ENCODE measurements at places on chromosomes 12 and 14. TPM values are rescaled to one million over a fixed set of nuclear protein-coding genes. Genes with fewer than 3 reads are reported as not detected.

DNA sequence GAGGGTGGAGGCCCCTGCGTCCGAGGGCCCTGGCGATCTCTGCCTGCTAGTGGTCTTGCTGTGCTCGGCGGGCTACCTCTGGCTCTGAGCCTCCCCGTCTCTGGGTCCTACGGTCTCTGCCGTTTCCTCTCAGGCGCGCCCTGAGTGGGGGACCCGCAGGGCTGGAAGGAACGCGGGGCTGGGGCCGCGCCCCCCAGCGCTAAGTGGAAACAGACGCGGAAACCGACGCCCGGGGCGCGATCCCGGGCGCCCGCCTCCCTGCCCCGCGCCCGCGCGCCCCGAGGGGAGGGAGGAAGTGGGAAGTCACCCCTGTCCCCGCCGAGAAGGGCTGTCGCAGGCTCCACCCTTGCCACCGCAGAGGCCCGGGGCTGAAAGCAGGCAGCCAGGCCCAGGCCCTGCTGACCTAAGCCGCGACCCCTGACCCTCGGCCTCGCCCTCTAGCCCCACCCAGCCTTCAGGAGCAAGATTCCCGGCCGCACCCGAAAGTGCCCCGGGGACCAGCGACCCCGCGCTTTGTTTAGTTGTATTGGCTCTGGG is 831 bp downstream of the CRIP1 start:
- no peaks in the 10 kb centered on the region for H3K27me3 ChIP-seq
- no peak for DNase-seq
- H3K36me3 ChIP-seq, result no peaks in the 10 kb centered on the region
- peak overlapping the region; percentile 82 for H3K4me3 ChIP-seq
- peaks cover 92% of the 10 kb centered on the region for H3K4me1 ChIP-seq
- H3K27ac ChIP-seq, result peak overlapping the region; percentile 90

- H3K4me3 ChIP-seq, result no peak overlapping the region
- no peaks in the 10 kb centered on the region for H3K36me3 ChIP-seq
- no peak for DNase-seq
- no peaks in the 10 kb centered on the region for H3K27me3 ChIP-seq
Observed at GRCh38 chr12:25819691-25820090, 138.8 kb upstream of the RASSF8 start.

DNA sequence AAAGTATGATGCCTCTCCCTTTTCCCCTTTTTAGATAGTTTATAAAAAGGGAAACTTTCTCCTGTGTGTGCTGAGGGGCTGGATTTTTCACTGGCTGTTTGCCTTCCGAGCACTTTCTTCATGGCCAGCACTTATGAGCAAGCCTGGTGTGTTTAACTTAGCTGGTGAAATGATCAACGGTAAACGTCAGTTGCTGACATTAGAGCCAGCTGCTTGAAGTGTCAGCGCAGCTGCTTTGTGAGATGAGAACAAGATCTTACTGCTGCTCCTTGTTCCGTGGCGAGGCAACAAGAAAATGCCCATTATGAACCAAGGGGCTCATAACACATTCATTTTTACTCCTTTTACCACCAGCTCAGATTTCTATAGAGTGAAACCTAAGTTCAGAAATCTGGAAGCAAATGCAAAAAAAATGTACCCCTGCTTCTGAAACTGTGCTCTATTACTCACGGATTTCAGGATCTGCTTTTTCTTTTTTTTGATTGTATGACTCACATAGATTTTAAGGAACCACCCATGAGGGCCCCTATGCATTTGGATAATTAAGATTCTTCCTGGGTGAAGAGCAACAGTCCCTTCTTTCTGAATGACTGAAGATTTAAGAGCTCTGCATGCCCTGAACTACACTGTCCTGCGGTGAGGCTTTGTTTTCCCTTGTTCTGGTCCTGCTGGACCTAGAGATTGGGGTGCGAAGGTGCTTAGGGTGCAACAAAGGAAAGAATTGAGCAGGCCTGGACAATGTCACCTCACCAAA is 74.3 kb upstream of the CPM start:
- no peak for DNase-seq
- H3K4me3 ChIP-seq, result peak overlapping the region; percentile 3
- H3K27ac ChIP-seq, result peak overlapping the region; percentile 78
- no peaks in the 10 kb centered on the region for H3K36me3 ChIP-seq
- no peaks in the 10 kb centered on the region for H3K27me3 ChIP-seq

DNA sequence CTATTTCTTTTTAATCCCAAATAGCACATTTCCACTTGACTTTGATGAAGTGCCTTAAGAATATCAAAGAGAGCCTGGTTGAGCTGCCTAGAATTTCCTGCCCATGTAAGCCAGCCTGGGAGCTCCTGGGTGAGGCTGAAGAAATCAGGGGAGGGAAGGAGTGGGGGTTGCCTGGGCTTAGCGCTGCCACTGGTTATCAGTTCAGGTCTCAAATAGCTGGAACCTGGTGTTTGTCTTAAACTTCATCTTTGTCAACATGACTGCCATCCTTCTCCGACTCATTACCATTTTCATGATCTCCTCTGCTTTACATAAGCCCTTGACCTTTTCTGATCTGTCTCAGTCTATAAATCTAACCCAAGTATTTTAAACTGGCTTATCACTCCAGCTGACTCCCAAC is 151.5 kb downstream of the TTC8 start:
- DNase-seq, result no peak
- no peak overlapping the region for H3K27ac ChIP-seq

GRCh38 chr12:109492371-109492770 is 14.9 kb downstream of the UBE3B start:
- no peaks in the 10 kb centered on the region for H3K4me1 ChIP-seq
- H3K36me3 ChIP-seq, result peaks cover 88% of the 10 kb centered on the region
- DNase-seq, result no peak
- H3K27ac ChIP-seq, result no peak overlapping the region
- no peaks in the 10 kb centered on the region for H3K27me3 ChIP-seq

DNA sequence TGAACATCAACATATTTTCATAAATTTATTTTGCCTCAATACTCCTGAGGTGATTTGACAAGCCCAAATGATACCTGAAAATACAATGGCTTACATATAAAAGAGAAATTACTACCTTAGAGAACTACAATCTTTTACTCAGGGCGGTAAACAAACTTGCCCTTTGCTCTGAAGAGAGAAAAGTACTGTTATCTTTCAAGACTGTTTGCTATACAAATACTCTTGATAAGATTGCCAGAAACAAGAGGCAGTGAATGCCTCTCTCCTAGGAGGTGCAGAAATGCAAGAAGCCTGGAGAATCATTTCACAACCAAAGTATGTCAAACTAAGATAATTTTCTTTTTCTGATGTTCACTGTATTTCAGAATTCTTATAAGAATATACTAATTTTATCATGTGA is 160.3 kb downstream of the ALX1 start:
- no peak overlapping the region for H3K27ac ChIP-seq
- no peak overlapping the region for H3K4me3 ChIP-seq
- no peaks in the 10 kb centered on the region for H3K27me3 ChIP-seq
- no peaks in the 10 kb centered on the region for H3K36me3 ChIP-seq
- DNase-seq, result no peak
- H3K4me1 ChIP-seq, result no peaks in the 10 kb centered on the region

GRCh38 chr12:34336619-34337465 is 314.5 kb downstream of the ALG10 start:
- H3K36me3 ChIP-seq, result no peaks in the 10 kb centered on the region
- DNase-seq, result no peak
- no peaks in the 10 kb centered on the region for H3K4me1 ChIP-seq
- peaks cover 3% of the 10 kb centered on the region for H3K27me3 ChIP-seq

DNA sequence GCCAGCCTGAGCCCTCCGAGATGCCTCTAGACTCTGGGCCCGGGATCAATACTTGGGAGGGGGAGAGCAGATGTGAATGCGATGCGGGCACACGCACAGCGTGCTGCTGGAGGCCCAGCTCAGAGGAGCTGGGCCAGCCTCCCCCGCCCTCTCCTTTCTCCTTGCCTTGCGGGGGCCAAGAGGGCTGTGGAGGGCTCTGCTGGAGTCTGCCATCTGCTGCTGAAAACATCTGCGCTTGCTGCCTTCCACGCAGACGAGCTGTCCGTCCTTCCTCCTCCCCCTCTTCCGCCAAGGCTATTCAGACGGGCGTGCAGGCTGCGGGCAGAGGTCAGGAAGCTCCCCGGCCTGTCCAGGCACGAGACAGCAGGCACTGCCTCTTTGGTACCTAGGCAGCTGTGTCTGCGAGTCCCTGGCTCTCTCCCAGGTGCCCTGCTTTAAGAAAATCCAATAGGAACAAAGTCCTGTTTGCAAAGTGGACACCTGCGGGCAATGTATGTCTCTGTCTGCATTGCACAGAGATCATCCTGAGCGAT is 75.2 kb downstream of the SPRING1 start:
- H3K4me3 ChIP-seq, result no peak overlapping the region
- no peak for DNase-seq
- no peak overlapping the region for H3K27ac ChIP-seq

DNA sequence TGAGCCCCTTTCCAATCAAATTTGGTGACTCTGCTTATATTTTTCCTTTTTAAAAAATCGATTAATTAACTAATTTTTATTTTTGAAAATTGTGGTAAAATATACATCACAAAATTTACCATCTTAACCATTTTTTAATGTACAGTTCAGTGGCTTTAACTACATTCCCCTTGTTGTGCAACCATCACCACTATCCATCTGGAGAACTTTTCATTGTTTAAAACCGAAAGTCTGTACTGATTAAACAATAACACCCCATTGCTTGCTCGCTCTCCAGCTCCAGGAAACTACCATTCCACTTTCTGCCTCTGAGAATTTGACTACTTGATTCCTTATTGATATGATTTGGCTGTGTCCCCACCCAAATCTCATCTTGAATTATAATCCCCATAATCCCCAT is 283.4 kb downstream of the C12orf75 start:
- no peak overlapping the region for H3K4me3 ChIP-seq
- H3K27ac ChIP-seq, result no peak overlapping the region
- no peaks in the 10 kb centered on the region for H3K36me3 ChIP-seq
- no peaks in the 10 kb centered on the region for H3K4me1 ChIP-seq

GRCh38 chr12:3263939-3264922 is 187.1 kb downstream of the TSPAN9 start:
- no peaks in the 10 kb centered on the region for H3K4me1 ChIP-seq
- no peaks in the 10 kb centered on the region for H3K27me3 ChIP-seq
- peaks cover 5% of the 10 kb centered on the region for H3K36me3 ChIP-seq
- no peak overlapping the region for H3K4me3 ChIP-seq

DNA sequence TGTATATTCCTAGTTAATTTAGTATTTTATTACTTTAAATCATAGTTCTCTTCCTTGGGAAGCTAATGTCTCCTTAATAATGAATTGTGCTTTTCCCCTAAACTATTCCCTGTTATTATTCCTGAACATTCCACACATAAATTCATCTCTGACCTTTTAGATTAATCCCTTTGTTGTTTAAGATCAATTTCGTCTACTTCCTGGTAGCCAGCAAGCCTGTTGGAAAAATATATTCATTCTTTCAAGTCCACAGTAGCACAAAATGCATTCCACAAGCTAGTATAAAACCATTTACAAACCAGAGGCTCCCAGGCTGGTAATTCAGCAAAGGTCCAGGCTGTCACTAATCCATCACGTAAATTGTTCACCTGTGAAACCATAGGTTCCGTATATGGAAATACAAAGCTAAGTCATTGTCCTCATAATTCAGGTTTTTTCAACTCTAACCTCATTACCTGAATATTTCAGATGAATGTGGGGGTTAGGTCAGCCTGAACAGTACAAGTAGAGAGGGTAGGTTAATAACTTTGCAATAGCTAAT is 232.7 kb downstream of the SEC23A start:
- H3K4me3 ChIP-seq, result no peak overlapping the region
- no peak for DNase-seq
- H3K27me3 ChIP-seq, result no peaks in the 10 kb centered on the region
- H3K27ac ChIP-seq, result no peak overlapping the region
- H3K36me3 ChIP-seq, result no peaks in the 10 kb centered on the region

DNA sequence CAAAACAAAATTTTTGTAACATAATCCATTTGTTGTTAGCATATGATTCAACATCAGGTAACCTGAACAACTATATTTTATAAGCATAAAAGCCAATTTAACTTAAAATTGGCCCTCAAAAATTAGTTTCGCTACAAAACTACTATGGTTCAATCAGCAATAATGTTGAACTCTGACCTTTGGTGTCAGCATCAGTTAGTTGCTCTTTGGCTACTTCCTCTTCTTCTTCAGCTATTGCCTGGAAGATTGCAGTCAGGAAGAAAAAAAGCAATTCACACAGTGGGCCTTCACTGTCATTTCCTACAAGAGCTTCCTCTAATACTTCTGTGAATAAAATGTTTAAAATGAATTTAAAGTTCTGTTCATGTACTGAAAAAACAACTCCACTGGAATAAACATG is 78.2 kb upstream of the CFL2 start:
- no peaks in the 10 kb centered on the region for H3K4me1 ChIP-seq
- no peaks in the 10 kb centered on the region for H3K27me3 ChIP-seq
- H3K27ac ChIP-seq, result no peak overlapping the region
- peaks cover 64% of the 10 kb centered on the region for H3K36me3 ChIP-seq
- no peak for DNase-seq

GRCh38 chr12:2636741-2637340 is 157.9 kb upstream of the FKBP4 start:
- H3K4me1 ChIP-seq, result peaks cover 18% of the 10 kb centered on the region
- no peak for DNase-seq
- no peak overlapping the region for H3K4me3 ChIP-seq
- no peaks in the 10 kb centered on the region for H3K36me3 ChIP-seq
- no peaks in the 10 kb centered on the region for H3K27me3 ChIP-seq
- no peak overlapping the region for H3K27ac ChIP-seq

- no peak overlapping the region for H3K27ac ChIP-seq
- no peaks in the 10 kb centered on the region for H3K27me3 ChIP-seq
- H3K36me3 ChIP-seq, result no peaks in the 10 kb centered on the region
- no peaks in the 10 kb centered on the region for H3K4me1 ChIP-seq
Observed at GRCh38 chr12:80848858-80849257, 88.9 kb downstream of the LIN7A start.

GRCh38 chr14:35154016-35154415 is 31.7 kb downstream of the PRORP start:
- peaks cover 12% of the 10 kb centered on the region for H3K4me1 ChIP-seq
- H3K4me3 ChIP-seq, result no peak overlapping the region
- no peak overlapping the region for H3K27ac ChIP-seq

DNA sequence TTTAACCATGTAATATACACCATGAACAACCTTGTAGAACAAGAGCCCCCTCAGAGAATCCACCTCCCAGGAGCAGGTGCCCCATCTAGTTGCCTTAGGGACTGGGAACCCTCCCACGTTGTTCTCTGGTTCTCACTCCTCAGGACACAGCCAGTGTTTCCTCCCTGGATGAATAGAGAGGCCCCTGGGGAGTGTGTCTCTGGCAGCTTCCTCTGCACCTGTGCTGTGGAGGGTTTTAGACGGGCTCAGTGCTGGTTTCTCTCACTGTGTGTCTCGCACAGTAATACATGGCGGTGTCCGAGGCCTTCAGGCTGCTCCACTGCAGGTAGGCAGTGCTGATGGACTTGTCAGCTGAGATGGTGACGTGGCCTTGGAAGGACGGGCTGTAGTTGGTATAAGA is 581.3 kb downstream of the TMEM121 start:
- DNase-seq, result no peak
- no peaks in the 10 kb centered on the region for H3K36me3 ChIP-seq
- no peaks in the 10 kb centered on the region for H3K27me3 ChIP-seq
- no peak overlapping the region for H3K27ac ChIP-seq
- no peak overlapping the region for H3K4me3 ChIP-seq

Gene PPM1H
- total RNA-seq, result 3.2 TPM

Gene NUMB
- total RNA-seq, result 43.2 TPM

Gene KCNK10
- total RNA-seq, result not detected

Gene PSMA3
- total RNA-seq, result 80.1 TPM

Gene HPD
- 1.4 TPM for total RNA-seq

Gene FOXN4
- not detected for total RNA-seq

Gene PTHLH
- total RNA-seq, result 2.0 TPM

Gene SLC2A14
- total RNA-seq, result not detected

Gene PHETA1
- total RNA-seq, result 25.7 TPM

Gene RASSF9
- total RNA-seq, result 5.4 TPM

Gene ADCY4
- 23.4 TPM for total RNA-seq

Gene HNF1A
- total RNA-seq, result not detected

Gene KRT71
- total RNA-seq, result 5.5 TPM

Gene GNB3
- not detected for total RNA-seq
